ENCODE measurements at places on chromosomes 4 and X.

GRCh38 chr4:45063696-45064095 lies 337.3 kb upstream of the GNPDA2 start:
- no peak for DNase-seq

- no peak for DNase-seq
These were observed 351 bp upstream of the SLC30A9 start for GRCh38 chr4:41989994-41990364.

GRCh38 chrX:368811-369562 lies 17.7 kb downstream of the PPP2R3B start:
- peak; percentile 29 for DNase-seq

- DNase-seq = peak; percentile 2
These were observed 891.8 kb upstream of the NDST4 start for GRCh38 chr4:116005037-116005805.

DNA sequence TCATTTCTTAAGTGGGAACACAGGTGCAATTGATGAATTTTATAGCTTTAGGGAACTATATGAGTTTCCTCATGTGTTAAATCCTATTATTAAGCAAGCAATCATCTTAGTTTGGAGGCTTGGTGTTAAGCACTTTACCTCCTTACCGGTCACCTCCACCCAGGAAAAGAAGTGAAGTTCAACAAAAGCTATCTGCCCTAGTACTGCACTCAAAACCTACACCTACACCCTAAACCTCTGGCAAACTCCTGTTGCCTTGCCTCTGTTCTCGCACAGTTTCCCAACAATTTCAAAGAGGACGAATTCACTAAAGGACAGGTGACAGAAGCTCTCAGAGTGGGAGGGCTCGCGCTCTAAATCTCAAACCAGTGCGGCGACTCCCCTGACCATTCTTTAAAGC lies 85.7 kb upstream of the TENT5D start:
- DNase-seq = no peak

DNA sequence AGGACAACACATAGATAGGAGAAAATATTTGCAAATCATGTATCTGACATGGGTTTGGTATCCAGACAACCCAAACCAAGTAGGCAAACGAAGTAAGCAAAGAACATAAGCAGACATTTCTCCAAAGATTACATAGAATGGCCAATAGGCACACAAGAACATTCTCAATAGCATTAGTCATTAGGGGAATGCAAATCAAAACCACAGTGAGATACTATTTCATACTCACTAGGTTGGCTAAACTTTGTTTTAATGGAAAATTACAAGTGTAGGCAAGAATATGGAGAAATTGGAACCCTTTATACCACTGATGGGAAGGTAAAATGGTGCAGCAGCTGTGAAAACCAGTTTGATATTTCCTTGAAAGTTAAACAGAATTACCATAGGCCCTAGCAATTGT lies 74.7 kb downstream of the CHRNA9 start:
- peak; percentile 65 for DNase-seq

- DNase-seq = peak; percentile 6
These were observed 300.4 kb upstream of the CPEB2 start for GRCh38 chr4:14701896-14702295.

DNA sequence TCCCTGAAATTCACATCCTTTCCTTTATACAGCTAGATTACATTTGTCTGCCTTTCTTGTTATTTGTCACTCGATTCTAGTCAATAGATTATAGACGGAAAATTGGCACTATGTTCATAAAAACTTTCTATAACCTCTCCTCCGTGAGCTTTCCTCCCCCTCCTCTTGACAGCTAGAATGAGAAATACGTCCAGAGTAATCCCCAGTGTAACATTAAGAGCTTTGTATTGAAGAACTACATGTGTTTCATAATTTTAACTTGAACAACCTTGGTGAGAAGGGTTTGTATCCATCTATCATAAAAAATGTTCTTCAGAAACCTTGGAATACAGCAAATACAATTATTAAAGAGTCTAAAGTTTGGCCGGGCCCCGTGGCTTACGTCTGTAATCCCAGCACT lies 1707.4 kb downstream of the PCDH7 start:
- DNase-seq = no peak

- no peak for DNase-seq
These were observed 23.0 kb downstream of the GPR174 start for GRCh38 chrX:79167462-79167861.

DNA sequence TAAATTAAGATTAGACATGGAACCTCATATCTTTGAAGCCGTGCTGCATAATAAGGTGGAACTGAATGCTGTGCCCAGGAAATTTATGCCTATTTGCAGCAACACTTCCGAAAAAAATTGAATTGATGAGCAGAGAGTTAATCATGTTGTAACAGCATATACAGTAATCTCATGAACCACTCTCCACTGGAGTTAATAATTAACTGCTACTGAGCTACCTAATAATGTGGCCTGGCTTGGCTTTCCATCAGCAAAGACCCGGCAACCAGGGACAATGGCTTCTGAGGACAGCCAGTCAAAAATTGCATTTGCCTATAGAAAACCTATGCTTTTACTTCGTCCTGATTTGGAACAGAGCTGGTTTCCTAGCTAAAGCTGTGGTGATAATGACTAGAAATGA lies 63.8 kb upstream of the GATB start:
- no peak for DNase-seq

DNA sequence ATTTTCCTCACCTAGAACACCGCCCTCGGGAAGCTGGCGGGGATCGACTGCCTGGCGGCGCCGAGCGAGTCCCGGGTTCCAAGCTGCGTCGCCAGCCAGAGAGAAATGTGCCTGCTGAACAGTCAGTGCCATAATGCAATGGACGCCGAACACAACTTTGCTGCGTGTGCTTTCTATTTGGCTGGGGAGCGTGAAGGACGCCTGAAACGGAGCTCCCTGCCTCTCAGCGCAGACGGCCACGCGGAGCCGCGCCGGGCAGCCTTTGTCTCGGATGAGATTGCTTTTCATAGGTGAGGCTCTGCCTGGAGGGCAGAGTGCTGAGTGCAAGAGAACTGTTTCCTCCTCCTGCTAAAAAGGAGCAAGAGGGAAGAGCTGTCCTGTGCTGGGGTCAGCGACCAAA lies 107.7 kb upstream of the BCOR start:
- DNase-seq = no peak

DNA sequence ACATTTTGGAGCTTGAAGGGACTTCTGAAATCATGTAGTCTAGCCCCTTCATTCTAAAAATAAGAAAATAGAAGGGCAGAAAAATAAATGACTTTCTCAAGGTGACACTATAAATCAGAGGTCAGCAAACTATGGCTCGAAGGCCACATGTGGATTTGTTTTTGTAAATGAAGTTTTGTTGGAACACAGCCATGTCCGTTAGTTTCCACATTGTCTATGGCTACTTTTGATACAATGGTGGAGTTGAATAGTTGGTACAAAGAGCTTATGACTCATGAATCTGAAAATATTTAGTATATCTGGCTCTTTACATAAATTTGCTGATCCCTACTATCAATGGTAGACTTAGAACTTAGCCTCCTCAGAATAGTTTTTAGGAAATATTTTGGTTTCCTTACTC lies 302.4 kb upstream of the PRPS2 start:
- peak; percentile 27 for DNase-seq

GRCh38 chr4:32032136-32032672 lies 1312.0 kb downstream of the PCDH7 start:
- no peak for DNase-seq

DNA sequence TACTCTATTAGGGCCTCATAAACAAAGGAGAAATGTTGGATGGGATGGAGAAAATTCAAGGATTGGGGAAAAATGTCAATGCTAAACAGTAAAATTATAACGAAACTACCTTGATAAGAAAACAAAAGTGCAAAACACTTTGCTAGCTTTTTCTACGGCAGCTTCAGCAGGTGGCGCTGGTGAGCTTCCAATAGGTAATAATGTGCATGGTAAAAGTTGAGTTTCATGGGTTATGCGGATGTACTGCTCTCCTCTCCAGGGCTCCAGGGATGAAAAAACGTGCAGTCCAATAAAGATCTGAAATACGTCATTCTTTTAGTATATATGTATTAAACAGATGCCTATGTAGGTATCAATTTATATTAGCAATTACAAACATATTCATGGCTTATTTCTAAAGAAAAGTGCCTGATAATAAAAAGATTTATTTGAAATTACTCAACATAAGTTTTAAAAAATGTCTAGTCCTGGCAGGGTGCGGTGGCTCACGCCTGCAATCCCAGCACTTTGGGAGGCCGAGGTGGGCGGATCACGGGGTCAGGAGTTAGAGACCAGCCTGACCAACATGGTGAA lies 239.6 kb downstream of the GRXCR1 start:
- DNase-seq = peak; percentile 73

- DNase-seq = peak; percentile 41
These were observed 27.8 kb downstream of the DIPK2B start for GRCh38 chrX:45172890-45173289.
